Karpas-422 (cell line): ENCODE measurements at places on chromosomes 4 and X.

- no peak for DNase-seq
These were observed 134.7 kb downstream of the SH3BGRL start for GRCh38 chrX:81336455-81337152.

DNA sequence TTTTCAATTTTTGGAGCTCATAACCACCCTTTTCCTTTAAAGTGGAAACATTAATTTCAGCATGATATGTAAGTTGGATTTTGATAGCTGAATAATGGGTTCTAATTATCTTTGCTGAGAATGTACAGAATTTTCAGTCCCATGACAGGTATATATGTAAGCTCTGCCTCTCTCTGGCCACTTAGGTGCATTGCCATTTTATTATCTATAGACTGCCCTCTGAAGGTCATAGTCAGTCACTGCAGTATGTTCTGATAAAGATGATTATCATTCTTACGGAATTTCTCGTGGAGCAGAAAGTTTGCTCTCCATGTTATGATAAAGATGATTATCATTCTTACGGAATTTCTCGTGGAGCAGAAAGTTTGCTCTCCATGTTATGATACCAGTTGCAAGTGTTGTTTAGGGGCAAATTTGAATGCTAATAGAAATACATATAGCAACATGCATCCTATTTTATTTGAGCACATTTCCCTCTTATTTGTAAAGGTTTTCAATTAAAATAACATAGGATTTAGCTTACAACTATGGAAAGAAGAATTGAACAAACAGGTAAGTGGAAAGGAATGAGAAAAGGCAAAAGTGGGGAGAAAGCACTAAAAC is 10.4 kb downstream of the AFP start:
- peak; percentile 85 for DNase-seq

DNA sequence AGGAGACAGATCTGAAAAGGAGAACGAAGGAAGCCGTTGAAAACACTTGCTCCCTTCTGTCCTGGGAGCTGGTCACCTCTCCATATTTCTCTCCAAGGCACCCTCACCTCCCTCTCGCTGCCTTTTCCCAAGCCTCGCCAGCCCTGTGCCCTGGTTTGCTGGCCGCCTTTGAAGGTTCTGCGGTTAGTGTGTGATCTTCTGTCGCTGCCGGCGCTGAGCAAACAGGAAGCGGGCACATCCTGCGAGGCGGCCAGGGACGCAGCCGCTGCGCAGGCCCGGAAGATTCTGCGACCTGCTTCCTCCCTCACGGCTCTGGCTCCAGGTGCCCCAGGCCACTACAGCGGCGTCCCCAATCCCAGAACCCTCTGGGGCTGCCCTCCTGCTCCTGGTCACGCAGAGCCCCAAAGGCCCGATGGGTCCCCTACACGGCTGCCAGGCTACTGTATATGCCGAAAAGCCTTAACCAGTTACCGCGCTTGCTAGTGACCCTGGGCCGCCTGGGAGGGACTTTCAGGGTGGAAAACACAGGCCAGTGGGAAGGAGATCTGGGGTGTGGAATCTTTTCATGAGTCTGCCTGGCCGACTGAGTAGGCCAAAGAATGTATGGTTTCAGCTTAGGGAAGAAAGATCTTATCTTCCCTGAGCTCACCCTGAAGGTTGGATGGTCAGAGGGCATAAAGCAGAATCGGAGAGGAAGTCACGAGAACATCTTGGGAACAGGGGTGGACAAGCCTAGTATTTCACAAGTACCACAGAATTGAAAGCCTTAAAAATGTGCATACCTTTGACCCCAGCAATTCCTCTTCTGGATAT is 2.3 kb upstream of the SASH3 start:
- DNase-seq = peak; percentile 89

GRCh38 chr4:106953036-106953705 is 82.9 kb downstream of the DKK2 start:
- no peak for DNase-seq

GRCh38 chr4:45327544-45327943 is 601.2 kb upstream of the GNPDA2 start:
- no peak for DNase-seq
